ENCODE measurements at places on chromosomes 7 and 10.

DNA sequence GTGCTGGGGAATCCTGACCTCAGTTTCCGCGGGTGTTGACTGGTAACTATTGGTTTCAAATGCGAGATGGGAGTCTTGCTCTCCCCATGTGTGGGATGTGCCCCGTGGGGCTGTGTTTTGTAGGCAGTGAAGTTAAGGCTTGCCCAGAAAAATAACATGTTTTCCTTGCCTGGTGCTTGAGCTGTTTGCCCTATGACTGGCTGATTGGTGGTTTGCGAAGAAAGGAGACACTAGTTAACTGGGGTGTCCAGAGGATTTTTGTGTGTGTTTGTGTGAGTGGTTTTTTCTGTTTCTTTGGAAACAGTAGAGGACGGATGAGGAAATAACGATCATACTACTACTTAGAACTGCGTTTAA lies 61.9 kb downstream of the CREB5 start:
- no peak for DNase-seq

DNA sequence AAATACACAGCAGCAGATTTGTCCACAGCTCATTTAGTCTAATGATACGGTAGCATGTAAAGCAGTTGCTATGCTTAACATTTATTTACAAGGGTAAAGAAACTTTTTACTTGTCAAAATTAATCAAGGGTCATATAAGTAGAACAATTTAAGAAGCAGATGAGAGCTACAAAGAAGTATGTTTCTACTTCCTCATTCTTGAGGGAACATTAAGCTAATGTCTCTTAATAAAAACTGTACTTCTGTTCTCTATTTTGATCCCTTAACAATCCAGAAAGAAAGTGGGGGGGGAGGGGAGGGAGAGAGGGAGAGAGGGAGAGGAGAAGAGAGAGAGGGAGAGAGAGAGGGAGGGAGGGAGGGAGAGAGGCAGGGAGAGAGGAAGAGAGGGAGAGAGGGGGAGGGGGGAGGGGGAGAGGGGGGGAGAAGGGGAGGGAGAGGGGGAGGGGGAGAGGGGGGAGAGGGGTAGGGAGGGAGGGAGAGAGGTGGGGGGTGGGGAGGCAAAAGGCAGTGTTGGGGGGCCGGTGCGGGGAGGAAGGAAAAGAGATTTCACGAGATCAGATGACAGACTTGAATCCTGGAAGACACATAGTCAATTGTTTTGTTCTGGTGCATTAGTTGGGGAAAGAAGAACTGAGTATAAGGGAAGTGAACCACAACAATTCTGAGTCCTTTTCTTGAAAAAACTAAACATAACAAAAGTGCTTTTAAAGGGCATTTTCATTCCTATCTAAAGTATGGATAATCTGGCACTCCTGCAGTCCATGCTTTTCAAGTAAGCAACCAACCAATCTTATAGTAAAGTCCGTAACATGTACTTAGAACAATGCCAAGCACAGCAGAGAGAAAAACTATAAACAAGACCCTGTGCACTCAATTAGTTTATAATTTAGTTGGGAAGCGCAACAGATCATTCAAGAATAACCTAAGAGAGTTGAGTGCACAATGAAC lies 128.0 kb downstream of the USP6NL start:
- DNase-seq: no peak

GRCh38 chr7:33745934-33746333 lies 159.4 kb upstream of the BMPER start:
- DNase-seq: no peak

GRCh38 chr7:25545124-25546008 lies 317.1 kb upstream of the NPVF start:
- no peak for DNase-seq

DNA sequence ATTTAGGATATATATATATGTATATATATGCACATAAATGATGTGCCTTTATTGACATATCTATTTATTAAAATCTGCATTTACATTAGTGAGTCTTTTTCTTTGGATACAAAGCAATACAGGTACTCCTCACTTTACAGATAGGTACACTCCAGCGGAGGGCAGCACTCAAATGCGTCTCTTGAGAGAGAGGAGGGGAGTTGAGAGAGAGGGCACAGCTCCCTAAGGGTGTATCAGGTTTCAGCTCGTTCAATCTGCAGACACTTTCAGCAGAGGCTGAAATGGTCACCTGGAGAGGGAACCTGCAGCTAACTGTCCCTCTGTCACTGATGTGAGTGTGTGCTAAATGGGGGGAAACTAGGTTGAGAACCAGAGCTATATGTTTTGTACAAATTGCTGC lies 21.5 kb downstream of the C10orf53 start:
- peak; percentile 49 for DNase-seq

DNA sequence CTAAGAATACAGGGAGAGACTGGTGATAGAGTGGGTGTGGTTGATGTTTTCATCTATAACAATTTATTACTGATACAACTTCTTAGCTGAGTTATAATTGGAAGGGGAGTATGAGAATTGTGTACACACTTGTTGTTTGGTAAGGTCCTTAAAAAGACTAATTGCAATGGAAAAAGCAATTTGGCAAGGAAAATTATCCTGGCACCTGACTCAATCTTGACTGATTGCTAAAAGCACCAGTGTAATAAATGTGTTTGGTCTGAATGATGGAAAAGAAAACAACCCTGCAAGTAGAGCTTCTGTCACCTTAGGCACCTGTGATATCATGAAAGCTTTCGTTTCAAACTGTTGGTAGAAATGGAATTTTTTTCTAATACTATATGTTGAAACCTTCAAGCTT lies 6.7 kb upstream of the GSDME start:
- no peak for DNase-seq

GRCh38 chr10:92727550-92727949 lies 37.8 kb downstream of the HHEX start:
- no peak for DNase-seq

DNA sequence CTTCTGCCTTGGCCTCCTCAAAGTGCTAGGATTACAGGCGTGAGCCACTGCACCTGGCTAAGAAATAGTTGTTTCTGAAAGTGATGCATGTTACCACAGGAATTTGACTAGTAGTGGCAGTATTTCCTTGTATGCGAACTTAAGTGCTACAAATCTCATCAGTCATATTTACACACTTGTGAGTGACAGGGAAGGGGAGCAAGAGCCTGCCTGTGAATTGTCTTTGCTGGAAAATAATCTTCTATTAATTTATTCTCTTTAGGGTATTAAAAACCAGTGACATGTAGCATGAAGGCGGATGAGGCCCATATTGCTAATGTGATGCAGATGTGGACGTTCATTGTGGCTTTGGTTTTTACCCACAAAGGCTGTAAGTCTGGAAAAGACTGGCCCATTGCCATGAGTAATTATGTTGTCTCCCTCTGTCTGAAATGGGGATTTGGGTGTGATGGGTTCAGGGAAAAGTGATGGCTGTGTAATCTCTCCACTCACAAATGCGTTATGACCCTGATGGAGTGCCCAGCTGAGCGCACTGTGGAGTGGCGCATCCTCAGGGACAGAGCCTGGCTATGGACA lies 97.6 kb downstream of the CCNY start:
- DNase-seq: no peak

- DNase-seq: no peak
Observed at GRCh38 chr7:120949998-120950538, 509 bp upstream of the ING3 start.

DNA sequence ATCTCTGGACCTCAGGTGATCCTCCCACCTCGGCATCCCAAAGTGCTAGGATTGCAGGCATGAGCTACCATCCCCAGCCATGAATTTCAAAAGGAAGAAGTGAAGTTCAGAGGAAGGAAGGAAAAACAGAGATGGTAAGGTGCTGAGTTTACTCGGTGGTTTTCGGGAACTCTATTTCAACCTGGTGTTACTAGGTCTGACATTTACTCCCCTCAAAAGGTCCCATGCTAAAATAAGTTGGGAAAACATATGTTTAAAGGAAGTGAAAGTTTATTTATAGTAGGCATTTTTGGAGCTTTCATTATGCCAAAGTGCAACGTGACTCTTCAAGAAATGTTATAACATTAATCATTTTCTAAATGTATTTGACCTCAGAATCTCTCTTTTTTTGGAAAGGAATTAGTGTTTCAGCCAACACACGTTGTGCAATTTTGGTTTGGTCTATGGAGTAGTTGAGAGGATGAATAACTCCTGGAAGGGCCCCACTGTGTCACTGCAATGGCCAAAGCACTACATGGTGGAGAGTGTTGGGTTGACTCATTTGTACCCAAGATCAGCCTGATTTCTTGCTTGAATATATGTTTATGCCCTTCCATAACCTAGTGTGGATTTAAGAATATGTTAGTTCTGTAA lies 114.7 kb upstream of the FAM171A1 start:
- no peak for DNase-seq

DNA sequence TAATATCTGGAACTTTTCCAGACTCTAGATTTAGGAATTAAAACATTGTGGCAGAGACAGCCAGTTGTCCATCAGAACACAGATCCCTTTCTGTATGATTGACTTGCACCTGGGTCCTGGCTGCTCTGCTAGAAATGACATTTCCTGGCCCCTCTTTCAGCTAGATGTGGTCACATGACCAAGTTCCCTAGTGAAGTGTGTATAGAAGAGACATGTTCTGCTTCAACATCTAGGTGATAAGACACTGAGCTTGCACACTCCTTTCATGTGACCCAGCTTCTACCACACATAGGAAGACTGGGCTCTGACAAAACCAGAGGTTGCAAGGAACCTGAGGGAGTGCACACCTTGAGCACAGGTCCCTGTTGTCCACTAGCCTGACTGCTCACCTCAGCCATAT lies 22.8 kb upstream of the DYNC1I1 start:
- DNase-seq: no peak

DNA sequence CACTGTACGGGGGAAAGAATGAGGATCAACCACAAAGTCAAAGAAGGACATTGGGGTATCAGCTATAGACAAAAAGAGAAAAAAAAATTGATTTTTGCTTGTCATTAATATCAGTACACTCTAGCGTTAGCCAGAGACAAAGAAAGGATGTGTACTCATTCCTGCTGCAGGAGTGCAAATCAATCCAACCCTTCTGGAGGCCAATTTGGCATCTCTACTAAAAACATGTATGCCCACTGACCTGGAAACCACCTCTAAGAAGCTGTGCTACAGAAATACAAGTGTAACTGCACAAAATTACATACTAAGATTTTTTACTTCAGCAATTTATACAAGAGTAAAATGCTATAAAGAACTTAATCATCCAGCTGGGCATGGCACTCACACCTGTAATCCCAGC lies 13.6 kb downstream of the NSMCE4A start:
- no peak for DNase-seq

GRCh38 chr10:102322914-102323313 lies 72.6 kb upstream of the NFKB2 start:
- no peak for DNase-seq

- DNase-seq: no peak
Observed at GRCh38 chr10:14727465-14727864, 47.2 kb downstream of the FAM107B start.

DNA sequence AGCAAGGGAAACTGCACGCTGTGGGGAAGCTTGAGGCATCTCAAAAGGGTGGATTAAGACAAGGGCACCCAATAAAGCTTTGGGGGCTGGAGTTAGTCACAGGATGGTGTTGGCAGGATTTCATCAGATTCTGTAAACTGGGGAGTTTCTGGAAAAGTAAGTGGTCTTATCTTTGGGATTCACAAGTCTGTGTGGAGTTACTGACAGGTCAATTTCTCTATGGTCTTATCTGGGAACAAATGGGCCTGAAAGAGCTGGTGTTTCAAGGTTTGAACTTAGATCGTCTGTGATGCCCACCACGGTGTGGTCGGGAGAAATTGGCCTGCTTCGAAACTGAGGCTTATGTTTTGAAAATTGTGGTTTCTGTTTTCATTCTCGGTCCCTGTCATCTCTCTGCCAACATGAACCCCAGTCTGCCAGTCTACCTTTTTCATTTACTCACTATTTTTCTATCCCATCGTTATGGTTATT lies 23.8 kb upstream of the AOAH start:
- DNase-seq: no peak

DNA sequence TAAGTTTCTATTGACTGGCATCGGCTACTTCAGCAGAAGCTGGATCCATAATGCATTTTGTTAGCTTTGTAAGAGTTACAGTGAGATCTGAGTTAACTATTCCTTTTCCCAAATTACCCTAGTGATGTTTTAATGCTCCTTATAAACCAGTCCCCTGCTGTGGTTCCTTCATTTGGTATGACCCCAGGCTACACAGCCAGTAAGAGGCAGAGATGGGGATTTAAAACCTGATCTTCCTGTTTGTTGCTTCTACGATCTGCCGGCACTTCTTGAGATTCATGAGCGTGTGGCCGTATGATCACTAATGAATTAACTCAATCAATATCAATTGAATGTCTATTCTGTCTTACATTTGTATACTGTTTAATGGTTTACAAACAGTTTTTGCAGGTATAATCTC lies 86.1 kb downstream of the CACNB2 start:
- no peak for DNase-seq

DNA sequence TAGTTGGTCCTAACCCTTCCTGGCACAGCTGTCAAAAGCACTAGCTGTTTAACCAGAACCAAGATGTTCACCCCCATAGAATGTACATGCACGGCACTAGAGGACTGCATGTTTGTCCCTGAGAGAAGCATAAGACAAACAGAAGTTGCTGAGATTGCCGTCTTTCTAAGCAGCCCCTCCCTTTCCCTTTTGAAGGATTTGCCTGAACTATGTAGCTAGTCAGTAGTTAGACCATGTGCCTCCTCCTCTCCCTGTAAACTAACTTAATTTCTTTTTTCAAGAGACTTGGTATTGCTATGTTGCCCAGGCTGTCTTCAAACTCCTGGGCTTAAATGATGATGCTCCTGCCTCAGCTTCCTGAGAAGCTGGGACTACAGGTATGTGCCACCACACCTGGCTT lies 40.7 kb downstream of the TBC1D12 start:
- no peak for DNase-seq

GRCh38 chr10:76974017-76974691 lies 663.5 kb downstream of the KCNMA1 start:
- DNase-seq: no peak

- no peak for DNase-seq
Observed at GRCh38 chr7:125529249-125529648, 599.6 kb upstream of the POT1 start.

- no peak for DNase-seq
Observed at GRCh38 chr7:587767-588166, 68.1 kb upstream of the PDGFA start.

- DNase-seq: peak; percentile 3
Observed at GRCh38 chr7:125670926-125671572, 741.4 kb upstream of the POT1 start.

DNA sequence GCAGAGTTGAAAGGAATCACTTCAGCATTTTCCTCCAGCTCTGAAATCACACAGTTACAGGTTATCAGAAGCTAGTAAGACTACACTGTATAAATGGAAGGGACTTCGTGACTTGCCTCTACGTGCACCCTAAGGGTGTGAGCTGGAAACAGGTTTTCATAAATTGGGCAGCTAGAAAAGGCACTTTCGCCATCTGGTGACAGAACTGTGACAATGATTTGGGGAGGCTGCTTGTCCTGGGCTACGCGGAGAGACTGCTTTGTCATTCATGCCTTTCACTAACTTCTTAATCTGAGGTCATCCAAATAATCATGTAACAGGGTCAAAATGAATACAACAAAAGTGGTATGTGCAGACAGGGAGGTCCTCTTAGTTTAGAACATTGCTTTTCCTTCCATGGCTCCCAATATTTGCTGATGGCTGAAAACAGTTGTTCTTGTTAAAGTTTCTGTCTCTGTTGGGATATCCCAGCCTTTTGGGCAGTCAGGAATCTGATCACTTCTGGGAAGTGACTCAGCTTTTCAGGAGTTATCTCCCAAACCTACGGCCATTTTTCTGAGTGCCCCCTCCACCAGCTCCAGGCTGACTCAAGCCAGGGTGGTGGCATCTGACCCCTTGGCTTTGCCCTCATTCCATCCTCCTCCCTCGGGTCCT lies 17.8 kb downstream of the VWC2 start:
- DNase-seq: peak; percentile 68
